Esophagus squamous epithelium (tissue), 5 donors: ENCODE measurements at places on chromosomes 7 and 10.

GRCh38 chr10:129935867-129936152 is 28.3 kb downstream of the EBF3 start:
- DNase-seq, result no peak

DNA sequence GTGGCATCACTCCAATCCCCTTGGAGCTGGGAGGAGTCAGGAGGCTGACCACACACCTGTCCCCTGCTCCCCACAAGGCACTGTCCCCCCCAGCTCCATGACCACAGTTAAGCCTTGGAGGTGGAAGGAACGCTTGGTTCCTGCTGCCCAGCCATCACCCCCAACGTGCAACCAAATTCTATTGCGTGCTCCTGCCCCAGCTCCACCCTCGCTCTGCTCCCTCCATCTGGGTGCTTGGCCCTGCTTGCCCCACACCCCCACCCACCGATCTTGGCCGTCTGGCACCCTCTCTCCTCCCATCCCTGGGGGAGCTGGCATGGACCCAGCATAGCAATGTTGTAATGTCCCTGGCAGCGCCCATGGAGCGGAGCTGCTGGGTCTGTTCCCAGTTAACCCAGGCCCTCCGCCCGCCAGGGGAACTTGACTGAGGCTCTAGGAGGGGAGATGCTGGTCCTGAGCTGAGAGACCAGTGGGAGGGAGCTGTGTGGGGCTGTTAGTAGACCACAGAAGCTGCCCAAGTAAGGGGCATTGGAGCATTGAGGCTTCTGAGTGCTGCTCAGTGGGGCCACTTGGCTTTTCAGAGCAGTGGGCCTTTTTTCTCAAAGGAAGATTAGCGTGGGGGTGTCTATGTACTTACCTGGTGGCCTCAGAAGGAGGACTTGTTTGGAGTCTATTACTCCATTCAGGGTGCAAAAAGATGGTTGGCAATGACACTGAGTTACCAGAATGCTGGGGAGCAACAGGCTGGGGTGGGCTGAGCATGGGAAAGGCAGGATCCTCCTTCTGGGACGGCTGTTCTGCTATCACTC is 1.1 kb downstream of the EPHB6 start:
- no peak for DNase-seq

DNA sequence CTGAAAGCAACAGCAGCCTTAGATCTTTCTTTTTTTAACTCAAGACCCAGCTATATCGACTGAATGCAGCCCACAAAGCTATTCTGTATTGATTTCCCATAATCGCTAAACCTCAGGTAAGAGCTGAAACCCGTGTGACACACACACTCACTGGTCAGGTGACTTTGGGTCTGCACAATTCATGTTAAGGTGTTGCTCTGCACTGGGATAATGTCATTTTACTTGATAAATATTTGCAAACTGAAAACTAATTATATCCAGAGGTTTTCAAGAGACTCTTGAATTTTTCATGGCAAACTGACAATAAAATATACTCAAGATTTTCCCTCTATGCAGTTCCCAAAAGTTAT is 33.1 kb downstream of the SCRN1 start:
- no peak for DNase-seq

- DNase-seq, result no peak
Measured at GRCh38 chr7:46282155-46282554, 361.1 kb upstream of the IGFBP3 start.

DNA sequence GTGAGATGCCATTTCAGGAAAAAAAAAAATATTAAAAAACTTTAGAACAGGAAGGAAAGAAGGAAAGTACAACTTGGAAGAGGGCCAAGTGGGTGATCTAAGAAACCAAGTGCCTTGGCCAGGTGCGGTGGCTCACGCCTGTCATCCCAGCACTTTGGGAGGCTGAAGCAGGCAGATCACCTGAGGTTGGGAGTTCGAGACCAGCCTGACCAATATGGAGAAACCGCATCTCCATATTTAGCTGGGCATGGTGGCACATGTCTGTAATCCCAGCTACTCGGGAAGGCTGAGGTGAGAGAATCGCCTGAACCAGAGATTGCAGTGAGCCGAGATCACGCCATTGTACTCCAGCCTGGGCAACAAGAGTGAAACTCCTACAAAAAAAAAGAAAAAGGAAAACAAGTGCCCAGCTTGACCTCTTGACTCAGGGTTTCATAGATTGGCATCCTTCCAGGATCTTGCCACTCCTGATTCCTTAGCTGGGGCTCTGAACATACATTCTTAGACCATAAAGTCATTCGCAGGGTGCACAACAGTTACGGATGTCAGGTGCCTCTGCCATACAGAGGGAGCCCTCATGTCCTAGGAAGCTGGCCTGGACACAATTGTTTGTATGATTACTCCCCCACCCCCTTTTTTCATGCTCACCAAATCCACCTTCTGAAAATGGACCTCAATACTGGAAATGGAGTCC is 2.1 kb upstream of the GUSB start:
- no peak for DNase-seq

DNA sequence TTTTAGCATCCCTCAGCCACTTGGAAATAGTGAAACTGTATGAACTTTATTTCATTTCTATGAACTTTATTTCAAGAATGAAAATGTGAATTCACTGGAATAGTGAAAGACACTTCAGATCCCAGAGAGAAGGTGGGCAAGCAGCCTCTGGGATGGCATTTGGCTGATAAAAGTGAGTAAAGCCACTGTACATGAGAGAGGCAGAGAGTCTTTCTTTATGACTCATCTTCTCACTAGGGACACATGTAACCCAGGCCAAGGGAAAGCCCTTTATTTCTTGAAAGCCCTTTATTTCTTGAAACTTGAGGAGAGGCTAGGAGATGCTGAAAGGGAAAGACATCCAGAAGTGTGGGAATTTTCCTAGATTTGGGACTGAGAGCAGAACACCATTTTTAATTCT is 148.9 kb upstream of the SMIM30 start:
- DNase-seq, result no peak

GRCh38 chr7:132575419-132575981 is 770 bp downstream of the PLXNA4 start:
- no peak for DNase-seq

GRCh38 chr7:154372011-154372601 is 319.9 kb downstream of the DPP6 start:
- DNase-seq, result no peak

- DNase-seq, result no peak
Measured at GRCh38 chr7:79241288-79242060, 212.0 kb downstream of the MAGI2 start.

DNA sequence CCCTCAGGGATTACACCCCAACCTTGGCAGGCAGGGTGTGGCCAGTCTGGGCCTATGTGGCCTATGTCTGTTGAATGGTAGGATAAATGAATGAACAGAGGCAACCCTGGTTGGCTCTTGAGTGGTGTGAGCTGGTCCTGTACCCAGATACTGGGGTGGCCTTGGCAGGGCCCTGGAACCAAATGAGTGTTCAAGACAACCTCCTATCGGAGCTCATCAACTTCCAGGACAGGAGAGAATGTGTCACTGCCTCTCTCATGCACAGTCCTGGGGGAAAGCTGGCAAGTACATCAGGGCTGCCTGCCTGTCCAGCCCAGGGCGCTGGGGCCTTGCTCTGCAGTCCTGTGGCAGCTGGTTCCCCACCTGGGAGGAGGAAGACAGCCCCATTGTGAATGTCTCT is 271.6 kb downstream of the CALN1 start:
- no peak for DNase-seq

GRCh38 chr7:66847879-66848790 is 72.9 kb upstream of the TMEM248 start:
- no peak for DNase-seq

GRCh38 chr7:116579322-116579721 is 54.5 kb downstream of the CAV1 start:
- DNase-seq, result no peak

GRCh38 chr7:24992314-24992713 is 12.3 kb upstream of the OSBPL3 start:
- no peak for DNase-seq

DNA sequence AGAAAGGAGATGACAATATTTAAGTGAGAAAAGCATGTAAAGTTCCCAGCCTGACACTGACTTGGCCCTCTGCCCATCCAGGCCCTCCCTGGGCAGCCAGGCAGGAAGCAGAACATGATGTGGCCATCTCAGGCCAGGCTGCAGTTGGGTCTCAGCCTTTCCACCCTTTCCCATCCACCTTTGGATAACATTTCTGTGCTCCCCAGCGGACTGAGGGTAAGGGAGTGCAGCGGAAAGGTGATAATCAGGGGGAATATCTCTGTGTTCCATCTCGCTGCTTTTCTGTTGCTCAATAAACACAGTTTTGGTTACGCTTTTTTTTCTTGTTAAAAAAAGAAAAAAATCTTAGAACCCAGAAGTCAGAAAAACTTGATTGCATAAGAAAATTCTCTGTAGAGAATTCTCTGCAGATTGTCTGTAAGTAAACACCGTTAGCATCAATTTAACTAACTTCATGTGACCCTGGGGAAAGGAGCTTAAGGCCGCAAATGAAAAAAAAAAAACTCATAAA is 37.2 kb upstream of the TARP start:
- DNase-seq, result no peak

DNA sequence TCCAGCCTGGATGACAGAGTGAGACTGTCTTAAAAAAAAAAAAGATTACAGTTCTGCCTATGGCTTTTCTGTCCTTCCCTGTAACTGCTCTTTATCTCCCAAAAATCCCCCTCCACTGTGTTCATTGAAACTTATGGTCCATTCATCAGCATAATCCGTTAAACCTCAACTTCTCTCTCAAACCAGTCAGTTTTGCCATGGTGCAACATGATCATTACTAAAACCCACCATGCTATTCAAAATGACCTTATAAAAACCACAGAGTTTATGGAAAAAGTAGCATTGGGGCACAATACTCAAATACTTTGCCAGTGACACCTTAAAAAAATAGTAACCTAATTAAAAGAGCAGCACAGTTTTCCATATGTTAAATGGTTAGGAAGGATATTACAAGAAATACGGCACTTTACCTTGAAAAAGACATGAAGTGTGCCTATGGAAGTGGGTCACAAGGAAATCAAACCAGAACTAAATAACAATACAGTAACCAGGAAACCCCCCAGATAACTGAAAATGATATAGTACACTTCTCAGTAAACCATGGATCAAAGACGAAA is 74.0 kb upstream of the ST8SIA6 start:
- no peak for DNase-seq

DNA sequence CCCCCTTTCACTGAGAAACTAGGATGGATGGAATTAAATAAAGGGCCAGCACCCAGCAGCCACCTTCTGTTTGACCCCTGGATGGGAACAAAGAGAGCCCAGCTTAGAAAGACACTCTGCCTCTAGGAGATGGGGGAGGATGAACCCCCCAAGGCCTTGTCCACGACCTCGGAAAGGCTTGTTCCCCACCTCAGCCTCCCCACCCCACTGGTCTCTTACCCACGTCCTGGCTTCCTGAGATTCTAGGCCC is 9.7 kb downstream of the ITPRIP start:
- no peak for DNase-seq

- no peak for DNase-seq
Measured at GRCh38 chr7:15751191-15751701, 64.8 kb upstream of the MEOX2 start.

DNA sequence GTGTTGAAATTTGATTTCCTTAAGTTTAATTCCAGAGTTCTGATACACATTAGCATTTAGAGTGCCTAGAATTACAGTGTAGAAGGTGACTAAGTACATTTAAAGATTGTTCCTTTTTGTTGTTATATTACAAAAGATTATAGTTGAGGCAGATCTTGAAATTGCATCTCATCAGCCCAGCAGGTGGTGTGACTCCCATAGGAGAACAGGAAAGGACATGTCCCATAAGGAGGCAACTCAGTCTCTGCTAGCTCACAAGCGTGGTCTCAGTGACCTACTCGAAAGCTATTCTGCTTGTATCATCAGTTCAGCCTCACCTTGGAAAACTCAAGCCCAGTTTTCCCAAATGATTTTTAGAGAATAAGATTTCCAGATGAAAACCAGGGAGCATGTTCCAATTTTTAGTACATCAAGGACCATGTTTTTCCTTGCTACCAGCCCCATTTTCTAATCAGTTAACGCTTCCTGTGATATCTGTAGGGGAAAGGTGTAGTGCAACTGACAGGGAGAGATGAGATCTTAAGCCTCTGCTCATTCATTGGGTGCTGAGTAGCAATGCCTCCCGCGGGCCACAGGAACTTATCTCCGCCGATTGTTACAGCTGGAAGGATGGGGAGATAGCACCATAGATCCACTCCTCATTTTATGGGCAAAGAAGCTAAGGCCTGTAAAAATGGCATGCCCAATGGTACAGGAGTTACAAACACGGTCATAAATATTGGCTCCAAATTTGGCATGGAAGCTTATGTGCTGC is 1.1 kb upstream of the GNAI1 start:
- DNase-seq, result no peak

DNA sequence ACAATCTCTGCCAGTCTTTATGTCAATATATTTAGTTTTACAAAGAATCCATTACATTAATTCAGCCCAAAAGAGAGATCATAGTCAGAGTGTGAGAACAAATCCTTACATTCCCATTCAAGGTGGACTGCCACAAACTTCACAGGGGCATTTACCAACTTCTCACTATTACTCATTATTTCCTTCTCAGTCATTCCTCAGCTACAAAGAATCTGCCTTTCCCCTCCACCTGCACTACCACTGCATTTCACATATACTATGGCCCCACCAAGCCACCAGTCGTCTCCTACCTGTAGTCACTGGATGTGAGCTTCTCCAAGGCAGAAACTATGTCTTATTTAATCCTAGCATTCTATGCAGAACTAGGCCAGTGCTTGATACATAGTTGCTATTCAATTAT is 94.3 kb downstream of the USP6NL start:
- no peak for DNase-seq

- no peak for DNase-seq
Measured at GRCh38 chr10:93865794-93866425, 27.9 kb upstream of the SLC35G1 start.

DNA sequence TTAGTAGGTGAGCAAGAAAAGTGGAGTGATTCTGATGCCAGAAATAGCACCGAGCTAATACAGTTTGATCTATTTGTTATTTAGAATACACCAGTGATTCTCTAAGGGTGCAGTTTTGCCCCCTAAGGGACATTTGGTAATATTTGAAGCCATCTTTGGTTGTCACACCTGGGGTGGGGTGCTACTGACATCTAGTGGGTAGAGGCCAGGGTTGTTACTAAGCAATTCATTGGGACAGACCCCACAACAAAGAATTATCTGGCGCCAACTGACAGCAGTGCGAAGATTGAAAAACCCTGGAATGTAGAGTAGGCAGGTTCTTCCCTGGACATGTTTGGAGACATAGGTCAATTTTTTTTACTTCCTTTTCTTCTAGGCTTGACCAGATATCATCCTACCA is 14.6 kb downstream of the PALS2 start:
- no peak for DNase-seq

- no peak for DNase-seq
Measured at GRCh38 chr10:7525314-7526016, 114.6 kb upstream of the SFMBT2 start.

DNA sequence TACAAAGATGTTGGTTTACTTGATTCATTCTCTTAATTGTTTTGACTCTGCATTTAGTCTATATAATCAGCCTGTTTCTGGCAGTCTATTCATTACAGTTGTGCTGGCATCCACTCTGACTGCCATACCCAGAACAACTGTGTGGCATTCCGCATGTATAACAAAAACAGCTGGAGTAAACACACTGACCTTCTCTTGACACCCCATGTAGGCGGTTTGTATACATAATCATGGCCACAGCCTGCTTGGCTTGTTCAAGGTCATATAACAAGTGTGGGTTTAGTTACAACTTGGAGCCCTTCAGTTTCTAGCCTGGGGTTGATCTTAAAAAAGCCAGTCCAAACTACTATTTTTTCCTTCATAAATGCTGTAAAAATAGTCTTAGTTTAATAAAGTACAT is 70.9 kb downstream of the MBL2 start:
- DNase-seq, result no peak

GRCh38 chr7:143934526-143935325 is at the start of gene OR2F2:
Gene OR2F2, plus strand, starts transcription at chr7:143935233. Its CDS starts 0 bp downstream, at chr7:143935233.
- DNase-seq, result no peak
